ENCODE measurements at places on chromosomes 3 and 15.

DNA sequence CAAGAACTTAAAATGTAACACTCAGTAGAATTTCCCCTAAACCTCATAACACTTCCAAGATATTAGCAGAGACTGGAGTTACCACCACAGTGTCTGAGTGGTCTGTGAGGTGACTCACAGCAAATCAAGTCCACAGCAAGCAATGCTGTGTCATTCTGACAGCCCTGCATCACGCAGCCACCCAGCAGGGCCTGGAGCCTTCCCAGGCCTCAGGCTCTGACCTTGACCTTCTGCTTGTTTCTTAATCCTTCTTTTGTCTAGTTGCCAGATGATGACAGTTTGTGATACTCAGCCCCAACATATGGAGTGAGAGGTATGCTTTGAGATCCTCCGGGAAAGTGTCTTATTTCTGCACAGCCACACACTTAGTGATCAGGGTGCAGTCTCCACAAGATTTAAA, 82.5 kb downstream of the TOP2B start:
- DNase-seq, result peak; percentile 95

DNA sequence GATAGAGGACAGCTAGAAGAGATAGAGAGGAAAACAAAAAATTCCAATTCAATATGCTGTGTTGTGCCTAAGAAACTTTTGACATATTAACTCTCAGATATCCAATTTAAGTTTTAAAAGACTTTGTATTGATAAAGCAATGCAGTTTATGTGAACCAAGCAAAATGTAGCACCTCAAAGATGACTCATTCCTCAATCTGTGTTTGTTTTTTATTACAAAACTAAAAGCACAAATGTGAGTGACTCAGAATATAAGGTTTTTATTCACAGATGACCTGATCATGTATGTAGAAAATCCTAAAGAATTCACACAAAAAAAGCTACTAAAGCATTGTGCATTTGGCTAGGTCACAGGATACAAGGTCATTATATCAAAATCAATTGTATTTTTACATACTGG, 11.1 kb downstream of the HCLS1 start:
- DNase-seq, result no peak

DNA sequence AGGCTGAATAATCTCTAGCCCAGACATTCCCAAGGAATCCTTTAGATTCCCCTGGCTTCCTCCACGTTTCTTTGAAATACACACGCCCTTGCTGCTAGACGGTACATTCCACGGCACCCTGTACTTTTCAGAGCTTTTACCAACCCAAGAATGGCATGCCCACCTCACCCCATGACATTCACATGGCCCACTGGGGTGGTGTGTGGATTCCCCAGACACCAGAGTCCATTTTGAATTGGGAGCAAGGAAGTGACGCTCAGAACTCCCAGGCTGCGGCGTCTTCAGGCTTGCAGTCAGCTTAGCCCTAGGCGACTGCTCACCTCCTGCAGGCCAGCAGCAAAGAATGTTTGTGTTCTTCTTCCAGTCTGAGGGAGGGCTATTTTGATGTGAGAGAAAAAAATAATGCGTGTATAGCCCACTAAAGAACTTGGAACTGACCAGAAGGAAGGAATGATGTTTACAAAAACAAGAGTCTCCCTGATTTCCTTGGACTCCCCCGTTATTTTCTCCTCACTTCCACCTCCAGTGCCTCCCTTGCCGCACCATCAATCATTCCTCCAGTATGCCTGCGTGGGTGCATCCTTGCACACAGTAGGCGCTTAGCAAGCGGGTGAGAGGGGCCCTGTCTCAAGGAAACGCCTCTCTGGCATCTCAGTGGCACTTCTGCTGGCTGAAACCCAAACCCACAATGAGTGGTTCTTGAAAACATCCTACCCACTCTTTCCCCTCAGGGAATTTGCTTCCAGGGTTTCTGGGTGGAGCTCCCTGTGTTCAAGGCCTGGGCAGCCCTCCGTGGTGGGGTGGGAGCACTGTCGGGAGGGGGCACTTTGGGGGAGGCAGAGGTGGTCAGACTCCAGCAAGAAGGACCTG, 59.9 kb downstream of the SMAD6 start:
- no peak for DNase-seq

DNA sequence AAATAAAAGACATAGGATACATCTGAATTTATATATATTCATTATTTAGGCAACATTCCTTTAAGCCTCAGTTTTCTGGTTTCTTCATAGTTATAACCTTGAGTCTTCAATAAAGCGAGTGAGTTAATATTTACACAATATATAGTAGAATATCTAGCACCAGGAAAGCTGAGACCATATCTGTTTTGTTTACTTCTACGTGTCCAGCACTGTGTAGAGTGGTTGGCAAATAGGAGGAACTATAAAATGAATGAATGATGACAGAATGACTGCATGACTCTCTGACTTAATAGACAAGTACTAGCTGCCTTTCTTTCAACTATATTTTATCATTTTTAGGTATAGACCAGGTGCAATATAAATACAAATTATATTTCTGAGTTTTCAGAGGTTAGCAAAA, 197.8 kb upstream of the RBMS3 start:
- no peak for DNase-seq

GRCh38 chr3:167102071-167102470, 278.0 kb downstream of the ZBBX start:
- DNase-seq, result peak; percentile 6

- no peak for DNase-seq
Measured at GRCh38 chr3:9617056-9617455, 32.2 kb upstream of the MTMR14 start.

GRCh38 chr3:182618981-182619591, 174.2 kb upstream of the ATP11B start:
- DNase-seq, result no peak

DNA sequence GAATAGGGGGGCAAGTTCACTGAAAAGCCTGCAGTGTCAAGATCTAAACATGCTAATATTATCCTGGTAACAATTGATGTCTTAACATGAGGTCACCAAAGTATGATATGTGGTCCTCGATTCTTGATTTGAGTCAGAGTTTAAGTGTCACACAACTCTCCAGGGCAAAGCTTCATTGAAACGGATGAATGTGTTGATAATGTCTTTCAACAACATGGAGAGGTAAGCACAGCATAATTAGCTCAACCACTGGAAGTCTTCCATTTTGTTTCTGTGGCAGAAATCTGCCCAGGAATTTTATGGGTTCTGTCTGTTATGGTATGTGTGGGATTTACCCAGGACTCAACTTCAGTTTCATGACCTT, 591.5 kb downstream of the ZNF385D start:
- DNase-seq, result no peak

- no peak for DNase-seq
Measured at GRCh38 chr3:28916713-28917499, 364.0 kb upstream of the RBMS3 start.

DNA sequence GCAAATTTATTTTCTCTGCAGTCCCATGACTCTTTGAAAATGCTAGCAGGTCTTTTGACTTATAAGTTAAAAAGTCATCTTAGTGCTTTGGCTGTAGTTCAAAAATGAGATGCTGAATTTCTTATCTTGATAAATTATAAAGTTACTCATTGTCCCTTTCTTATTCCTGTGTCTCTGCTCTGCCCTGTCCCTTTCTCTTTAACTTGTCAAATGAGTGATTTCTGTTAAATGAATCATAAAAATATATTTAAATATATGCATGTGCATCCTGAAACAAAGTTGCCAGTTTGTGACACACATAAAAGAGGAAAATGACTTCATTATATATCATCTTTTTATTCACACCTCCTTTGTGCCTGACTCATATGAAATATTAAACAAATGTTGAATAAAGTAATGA, 1097.3 kb upstream of the EPHA6 start:
- no peak for DNase-seq

DNA sequence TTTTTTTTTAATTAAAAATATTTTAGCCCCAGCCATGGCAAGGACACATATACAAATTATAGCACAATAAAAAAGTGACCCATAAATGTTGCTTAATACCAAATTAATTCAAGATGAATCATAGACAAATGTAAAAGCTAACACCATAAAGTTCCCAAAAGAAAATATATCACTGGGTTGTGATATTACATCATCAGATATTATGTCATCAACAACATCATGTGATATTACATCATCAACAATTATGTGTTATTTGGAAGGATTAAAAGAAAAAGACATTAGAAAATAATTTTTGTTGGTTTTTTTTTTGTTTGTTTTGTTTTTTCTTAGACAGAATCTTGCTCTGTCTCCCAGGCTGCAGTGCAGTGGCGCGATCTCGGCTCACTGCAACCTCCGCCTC, 34.5 kb upstream of the ABHD10 start:
- DNase-seq, result no peak

DNA sequence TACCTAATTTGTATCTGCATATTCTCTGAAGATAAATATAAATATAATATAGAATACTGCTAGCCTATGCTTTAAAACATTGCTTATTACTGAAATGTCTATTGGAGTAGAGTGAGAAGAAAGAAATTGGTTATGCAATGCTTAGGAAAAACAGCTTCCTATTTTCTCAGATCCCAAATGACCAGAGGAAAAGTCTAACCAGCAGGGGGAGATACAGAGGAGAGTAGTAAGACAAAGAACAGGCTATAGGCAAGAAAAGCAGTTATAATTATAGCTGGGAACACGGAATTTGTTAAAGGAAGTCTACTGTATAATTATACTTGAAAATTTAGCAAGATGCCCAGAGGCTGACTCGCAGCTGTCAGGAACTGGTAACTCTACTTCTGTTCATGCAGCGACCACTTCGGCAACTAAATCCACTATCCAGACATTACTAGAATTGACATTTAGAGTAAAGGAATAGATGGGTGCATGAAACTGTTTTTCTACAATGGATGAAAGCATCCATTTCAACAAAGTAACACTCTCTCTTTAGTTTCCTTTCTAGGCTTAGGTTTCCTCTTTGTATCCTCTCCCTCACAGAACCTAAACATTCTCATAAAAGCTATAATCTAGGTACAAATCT, 97.2 kb downstream of the TBC1D5 start:
- peak; percentile 31 for DNase-seq

DNA sequence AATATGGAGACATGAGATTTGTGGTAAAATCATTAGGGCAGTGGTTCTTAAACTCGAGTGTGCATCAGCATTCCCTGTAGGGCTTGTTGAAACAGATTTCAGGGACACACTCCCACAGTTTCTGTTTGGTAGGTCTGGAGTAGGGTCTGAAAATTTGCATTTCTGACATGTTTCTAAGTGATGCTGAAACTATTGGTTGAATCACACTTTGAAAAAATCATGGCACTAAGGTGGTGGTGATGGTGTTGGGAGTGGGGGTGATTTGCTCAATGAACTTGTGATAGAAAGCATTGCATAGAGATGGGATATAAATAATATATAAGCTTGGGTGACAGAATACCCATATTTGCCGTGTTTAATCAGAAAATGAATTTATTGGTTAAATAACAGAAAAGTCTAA, 11.3 kb downstream of the MITF start:
- no peak for DNase-seq

DNA sequence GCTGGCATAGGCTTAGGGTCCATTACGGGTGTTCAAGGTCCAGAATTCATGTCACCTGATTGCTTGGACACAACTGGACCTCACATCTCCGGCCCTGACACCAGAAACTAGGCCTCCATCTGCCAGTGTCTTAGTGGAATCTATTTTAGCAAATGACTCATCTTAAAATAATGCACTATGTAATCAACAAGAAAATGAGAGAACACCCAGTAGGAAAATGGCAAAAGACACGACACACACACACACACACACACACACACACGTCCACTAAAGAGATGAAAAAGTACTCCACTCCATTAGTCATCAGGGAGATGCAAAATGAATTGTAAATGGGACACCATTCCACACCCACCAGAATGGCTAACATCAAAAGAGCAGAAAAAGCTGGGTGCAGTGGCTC, 11.2 kb downstream of the APBA2 start:
- DNase-seq, result no peak

DNA sequence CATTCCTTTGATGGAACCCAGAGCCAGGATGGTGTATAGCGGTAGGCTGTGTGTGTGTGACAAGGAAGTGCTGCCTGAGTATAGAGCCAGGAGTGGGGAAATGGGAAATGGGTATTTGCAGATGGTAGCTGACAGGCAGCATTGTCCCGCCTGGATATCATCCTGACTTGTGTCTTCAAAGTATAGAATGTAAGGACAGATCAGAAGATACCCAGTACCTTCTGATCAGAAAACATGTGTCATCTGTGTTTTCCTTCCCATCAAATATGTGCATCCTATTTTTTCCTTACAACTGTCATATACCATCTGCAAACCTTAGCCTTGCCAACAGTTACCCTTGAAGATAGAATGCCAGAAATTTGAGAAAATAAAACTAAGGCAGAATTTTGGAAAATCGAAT, 146.2 kb upstream of the CBLB start:
- no peak for DNase-seq

GRCh38 chr15:81419332-81419943, 45.4 kb upstream of the TMC3 start:
- no peak for DNase-seq

GRCh38 chr15:29083161-29083560, 186.5 kb downstream of the NSMCE3 start:
- no peak for DNase-seq

GRCh38 chr3:184466413-184466960, 86.6 kb downstream of the CHRD start:
- no peak for DNase-seq

DNA sequence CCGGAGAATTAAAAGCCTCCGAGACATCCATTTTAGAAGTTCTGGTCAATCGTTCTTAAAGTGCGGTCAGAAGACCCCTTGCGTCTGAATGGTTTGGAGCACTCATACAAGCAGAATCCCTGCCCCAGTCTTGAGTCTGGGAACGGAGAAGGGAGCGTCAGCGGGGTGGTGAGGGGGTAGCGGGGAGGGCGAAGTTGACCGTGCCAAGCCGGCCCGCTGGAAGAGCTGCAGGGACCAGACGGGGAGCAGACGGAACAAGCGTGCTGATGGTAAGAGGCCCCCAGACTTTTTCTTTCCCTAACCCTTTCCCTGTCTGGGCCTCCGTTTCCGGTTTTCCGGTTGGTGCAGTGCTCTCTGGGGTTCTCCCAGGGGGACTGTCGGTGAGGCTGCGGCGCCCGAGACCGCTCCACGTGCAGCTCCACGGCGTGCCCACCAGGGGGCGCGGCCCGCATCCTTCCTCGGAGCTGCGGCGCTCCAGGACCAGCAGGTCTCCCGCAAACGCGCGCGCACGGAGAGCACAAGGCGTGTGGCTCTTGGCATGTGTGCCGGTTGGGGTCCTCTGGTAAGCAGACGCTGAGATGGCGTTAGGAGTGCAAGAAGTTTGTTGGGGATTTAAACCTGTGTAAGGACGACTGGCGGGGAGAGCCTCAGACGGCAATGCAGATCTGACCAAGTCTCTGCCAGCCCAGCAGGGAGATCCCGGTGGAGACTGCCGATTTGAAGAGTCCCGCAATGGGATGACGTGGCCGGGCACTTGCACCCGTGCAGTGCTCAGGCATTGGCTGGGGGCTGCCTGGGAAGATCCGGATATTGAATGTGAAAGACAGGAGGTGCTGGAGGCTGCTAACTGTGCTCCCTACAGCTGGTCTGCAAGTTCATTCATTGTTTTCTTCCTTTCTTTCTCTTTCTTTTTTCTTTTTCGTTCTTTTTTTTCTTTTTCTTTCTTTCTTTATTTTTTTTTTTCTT, 19.2 kb upstream of the CORO2B start:
- peak; percentile 84 for DNase-seq

- DNase-seq, result no peak
Measured at GRCh38 chr15:58444056-58444455, 12.3 kb downstream of the LIPC start.

GRCh38 chr15:99485153-99485961, 80.4 kb upstream of the MEF2A start:
- DNase-seq, result no peak

GRCh38 chr3:48966876-48967361, 23.1 kb upstream of the P4HTM start:
- DNase-seq, result no peak

Data from A549 (cell line).